ENCODE measurements at places on chromosomes 12 and 14.

GRCh38 chr12:50984586-50985298 lies 32.4 kb downstream of the HIGD1C start:
- DNase-seq: no peak

- DNase-seq: no peak
Observed at GRCh38 chr12:18684430-18684829, 53.4 kb downstream of the PLCZ1 start.

- peak; percentile 49 for DNase-seq
Observed at GRCh38 chr14:104689109-104689880, at the start of gene INF2. TSS of gene INF2 (plus strand) at chr14:104689618. CDS start at chr14:104701366, 11,748 bp downstream.

DNA sequence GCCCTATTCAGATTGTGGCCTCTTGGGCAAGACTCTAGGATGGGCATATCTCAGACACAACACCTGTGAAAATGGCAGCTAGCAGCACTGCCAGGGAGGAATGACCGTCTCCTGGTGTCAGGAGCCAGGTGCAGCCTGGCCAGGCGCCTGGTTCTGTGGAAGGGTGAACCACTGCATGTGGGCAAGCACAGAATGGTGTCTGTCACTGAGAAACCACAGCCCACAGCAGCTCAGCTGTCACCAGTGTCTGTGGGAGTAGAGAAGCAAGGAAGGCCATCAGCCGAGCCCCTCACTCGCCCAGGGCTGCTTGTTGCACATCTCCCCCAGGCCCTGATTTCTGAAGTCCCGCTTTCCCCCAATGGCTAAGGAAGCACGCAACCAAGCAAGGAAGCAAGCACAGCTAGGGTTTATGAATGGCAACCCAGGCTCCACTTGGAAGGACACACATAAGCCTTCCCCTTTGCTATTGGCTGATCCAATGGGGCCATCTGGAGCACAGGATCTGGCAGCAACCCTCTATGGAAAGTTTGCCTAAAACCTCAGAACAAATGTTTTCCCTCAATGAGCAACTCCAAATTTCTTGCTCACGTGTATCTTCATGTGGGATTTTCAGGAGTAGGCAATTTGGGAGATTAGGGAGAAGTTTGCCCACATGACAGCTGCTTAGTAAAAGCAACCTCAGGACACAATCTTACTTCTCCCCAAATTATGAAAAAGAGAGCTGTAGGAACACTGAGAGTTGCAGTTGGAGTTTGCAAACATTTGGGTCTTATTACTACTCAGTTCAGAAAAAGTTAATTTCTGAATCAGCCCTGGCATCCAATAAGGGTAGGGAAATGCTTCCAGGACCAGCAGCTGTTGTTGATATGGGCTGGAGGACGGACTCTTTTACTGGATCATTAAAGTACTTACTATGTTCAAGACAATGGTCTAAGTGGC lies 44.7 kb downstream of the GPHB5 start:
- no peak for DNase-seq

- DNase-seq: no peak
Observed at GRCh38 chr12:23025372-23026016, 400.5 kb downstream of the ETNK1 start.

- no peak for DNase-seq
Observed at GRCh38 chr12:108381787-108382436, 42.8 kb upstream of the CMKLR1 start.

DNA sequence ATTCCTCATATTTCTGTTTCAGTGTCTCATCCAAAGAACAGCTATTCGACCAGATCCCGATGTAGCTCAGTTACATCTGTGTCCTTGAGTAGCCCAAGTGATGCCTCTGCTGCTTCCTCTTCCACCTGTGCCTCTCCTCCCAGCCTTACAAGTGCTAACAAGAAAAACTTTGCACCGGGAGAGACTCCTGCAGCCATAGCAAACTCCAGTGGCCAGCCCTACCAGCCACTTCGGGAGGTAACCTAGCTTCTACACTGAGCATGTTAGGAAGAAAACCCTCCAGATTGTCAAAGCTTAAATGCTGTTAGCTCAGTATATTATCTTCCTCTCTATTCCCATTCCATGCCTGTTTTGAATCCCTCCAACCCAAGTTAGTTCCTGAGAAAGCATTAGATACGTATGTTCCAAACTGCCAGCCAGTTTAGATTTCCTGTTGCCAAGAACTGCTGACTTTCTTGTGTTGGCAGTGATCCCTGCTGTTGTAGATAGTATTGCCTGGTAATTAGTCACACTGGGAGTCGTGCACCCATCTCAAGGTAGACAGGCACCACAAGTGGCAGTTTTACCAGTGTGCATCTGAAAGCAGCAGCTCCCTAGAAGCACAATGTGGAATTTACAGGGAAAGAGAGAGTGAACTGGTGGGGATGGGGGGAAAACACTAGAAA lies 14.0 kb upstream of the KCNH3 start:
- no peak for DNase-seq

DNA sequence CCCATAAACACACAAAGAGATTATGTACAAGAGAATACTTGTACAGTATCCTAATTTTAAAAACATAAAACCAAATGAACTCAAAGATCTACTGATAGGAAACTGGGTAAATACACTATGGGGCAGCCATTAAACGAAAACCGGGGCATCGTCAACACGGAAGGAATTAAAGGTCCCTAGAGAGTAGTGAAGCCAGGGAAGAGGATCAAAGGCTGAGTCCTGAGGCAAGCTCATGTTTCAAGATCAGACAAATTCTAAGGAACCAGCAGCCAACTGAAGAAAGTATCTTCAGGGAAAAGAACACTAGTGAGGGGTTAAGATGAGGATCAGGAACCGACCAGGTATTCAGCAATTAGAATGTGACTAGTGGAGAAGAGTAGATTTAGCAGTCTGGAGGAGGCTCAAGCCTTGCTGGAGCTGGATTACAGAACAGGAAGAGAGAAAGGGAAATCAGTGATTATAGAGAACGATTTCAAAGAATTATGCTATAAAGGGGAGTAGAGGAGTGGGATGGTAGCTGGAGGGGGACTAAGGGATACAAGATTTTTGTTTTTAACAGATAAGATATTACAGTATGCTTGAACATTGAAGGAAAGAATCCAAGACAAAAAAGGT lies 23.7 kb downstream of the SEL1L start:
- no peak for DNase-seq

DNA sequence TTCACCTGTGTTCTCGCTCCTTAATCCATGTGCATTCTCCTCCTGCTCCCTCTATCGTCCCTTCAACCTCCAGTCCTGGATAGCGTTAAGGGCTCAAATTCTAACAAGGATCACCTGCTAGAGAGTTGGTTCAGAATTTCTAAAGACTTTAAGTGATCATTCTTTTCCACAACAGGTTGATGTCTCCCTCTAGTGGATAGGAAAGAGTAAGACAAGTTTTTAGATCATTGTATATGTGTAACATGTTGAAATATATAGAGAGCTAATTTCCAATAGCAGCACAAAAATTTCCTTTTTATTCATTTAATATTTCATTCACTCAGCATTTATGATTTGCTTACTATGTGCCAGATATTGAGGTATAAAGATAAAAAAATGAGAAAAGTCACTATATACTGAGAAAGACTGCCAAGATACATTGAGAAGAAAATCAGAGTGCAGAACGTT lies 9.3 kb upstream of the ESR2 start:
- no peak for DNase-seq
